Calu3 (cell line): ENCODE measurements at places on chromosomes 1 and 21.

DNA sequence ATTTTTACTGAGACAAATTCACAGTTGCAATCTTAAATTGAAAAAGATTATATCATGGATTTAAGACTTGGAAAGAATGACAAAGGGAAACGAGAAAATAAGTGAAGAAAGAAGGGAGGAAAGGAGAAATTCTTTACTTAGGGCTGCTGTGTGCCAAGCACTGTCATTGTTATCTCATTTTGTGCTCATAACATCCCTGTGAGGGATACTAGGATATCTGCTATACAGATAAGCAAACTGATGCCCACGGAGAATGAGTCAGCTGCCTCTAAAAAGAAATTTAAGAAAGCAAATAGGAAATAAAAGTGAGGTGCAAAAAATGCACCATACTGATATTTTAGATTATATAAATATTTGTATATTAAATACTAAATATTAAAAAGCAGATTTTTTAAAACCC, 183.6 kb upstream of the NR5A2 start:
- no peak for DNase-seq

- no peak for DNase-seq
These were observed 75.4 kb downstream of the NOS1AP start for GRCh38 chr1:162144853-162145252.

GRCh38 chr1:53115403-53116306, 26.8 kb downstream of the SLC1A7 start:
- peak; percentile 28 for DNase-seq

GRCh38 chr1:117821382-117821755, 108.1 kb downstream of the GDAP2 start:
- DNase-seq: no peak

DNA sequence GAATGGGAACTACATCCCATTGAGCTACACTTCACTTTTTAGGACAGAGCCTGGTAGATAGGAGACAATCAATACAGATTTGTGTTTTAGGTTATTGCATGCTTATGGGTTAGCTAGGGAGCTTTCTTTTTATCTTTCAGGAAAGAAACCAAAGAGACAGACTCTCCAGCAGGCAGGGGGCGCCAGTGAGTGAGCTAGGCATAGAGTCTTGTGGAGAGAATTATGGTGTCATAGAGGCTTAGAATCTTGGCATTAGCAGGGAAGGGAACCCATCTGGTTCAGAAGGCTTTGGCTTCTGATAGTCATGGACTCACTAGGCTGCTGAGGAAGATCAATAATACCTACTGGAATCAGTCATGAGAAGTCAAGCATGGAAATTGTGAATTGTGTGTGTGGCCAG, at the start of gene SMCP:
Gene SMCP, plus strand, starts transcription at position 281 of the 400 bp plus-strand sequence. CDS start 6,101 bp downstream, outside the sequence.
- DNase-seq: no peak

DNA sequence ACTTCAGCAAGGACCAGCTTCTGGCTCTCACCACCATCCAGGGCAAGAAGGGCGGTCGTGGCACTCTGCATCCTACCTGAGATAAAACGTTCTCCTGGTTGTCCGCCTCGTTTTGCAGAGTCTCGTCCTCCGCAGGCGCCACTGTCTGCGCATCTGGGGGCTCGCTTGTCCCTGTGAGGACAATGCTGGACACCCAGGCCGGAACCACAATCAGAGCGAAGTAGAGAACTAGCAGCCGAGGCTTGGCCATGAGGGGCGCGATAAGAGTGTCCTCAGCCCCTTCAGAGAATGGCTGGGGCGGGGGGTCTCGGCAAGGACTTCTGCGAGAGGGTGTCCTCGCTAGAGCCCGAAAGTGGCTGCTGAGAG, 505 bp downstream of the OLFML2B start:
- DNase-seq: no peak

DNA sequence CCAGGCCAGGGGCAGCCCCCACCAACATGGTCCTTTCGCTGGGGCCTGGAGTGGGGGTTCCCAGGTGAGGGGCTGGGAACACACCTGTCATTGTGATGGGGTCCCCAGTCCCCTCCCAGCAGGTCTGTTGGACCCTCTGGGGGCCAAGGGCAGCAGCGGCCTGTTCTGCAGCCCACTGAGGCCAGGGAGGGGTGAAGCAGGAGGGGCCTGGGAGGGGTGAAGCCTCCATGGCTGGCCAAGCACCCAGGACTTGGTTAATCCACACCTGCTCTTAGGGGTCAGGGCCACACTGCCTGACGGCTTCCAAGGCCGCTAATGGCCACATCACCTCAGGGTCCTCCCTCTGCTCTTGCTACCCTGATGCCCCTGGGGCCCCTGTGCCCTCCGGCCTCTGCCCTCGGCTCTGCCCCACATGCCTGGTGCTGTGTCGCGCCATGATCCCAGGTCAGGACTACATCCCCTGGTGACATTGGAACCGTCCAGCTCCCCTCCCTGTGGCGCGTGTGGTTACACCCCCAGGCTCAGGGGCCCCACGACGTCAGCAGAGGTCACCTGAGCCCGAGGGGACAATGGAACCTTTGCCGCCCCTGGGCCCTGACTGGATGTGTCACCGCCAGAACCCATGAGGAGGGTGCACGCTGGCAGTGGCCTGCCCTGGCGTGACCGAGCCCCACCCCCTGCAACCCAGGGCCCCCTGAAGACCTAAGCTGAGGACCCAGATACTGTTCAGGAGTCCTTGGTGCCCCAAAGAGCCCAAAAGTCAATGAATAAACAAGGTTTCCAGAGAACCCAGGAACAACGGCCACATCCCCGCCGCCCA, 7.0 kb downstream of the TNFRSF18 start:
- no peak for DNase-seq

DNA sequence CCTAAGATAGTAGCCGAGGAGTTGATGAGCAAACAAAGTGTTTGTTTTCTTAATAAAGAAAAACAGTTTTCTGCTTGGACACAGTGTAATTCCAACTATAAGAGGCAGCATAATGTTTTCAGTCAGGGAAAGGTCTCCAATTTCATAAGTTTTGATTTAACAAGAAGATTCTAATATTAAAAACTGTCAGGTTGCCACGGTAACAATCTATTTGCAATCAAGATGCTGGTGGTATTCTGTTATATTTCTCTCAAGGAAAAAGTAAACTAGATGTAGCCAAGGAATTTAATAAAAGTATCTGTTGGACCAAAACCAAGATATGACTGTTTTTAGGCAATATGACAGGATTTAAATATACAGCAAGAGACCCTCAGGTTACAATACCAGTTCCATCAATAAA, 211.7 kb downstream of the SMYD3 start:
- DNase-seq: no peak

DNA sequence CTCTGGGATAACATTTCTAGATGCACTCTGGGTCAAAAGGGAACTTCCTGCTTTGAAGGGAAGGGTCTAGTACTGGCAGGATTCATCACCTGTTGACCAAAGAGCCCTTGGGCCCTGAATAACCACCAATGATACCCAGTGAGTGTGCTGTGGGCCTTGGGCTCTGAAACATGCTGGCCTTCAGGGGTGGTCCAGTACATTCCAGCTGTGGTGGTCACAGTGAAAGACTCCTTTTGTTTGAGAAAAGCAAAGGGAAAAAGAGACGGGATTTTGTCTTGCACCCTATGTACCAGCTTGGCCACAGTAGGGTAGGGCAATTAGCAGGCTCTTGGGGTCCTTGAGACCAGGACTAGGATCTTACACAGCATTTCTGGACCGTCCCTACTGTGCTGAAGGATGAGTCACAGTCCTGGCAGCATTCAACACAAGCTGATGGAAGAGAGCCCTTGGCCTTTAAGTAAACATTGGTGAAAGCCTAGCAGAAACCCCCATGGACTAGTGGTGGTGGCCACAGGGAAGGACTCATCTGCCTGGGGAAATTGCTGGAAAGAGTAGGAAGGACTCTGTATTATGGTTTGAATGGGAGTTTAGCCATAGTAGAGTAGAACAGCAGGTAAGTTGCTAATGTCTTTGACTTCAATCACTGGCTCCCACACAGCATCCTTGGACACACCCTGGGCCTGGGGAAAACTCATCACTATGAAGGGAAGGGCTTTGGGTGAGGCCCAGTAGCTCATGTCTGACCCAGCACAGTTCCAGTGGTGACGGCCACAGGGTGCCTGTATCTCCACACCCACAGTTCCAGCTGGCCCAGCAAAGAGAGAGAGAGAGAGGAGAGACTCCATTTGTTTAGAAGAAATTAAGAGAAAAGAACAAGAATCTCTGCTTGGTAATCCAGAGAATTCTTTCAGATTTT, 87.5 kb downstream of the COL24A1 start:
- DNase-seq: no peak

DNA sequence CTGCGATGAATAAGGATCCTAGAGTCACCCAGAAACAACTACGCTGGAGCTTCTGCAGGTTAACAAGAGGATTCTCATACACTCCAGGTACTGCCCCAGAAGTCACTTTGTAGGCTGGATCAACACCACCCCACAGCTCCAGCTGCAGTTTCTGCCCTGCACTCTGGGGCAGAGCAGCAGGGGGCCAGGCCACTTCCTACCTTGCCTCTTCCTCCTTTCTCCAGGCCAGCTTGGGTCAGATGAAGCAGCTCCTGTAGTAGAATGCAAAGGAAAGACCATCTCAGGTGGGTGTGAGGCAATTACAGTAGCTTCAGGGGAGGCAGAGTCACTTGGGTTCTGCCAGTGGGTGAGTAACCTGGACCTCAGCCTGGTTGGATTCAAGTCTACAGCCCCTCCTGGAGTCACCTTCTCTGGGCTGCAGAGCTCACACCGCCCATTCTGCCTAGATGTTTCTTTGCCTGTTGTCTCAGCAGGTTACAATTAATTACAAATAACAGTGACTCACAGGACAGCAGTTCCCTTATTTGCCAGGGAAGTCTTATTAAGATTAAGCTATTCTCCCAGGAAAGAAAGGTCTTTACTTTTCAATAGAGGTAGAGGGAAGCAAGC, 24.4 kb upstream of the BCAR3 start:
- DNase-seq: no peak

- DNase-seq: no peak
These were observed 803.7 kb downstream of the KCNT2 start for GRCh38 chr1:195804547-195804946.

DNA sequence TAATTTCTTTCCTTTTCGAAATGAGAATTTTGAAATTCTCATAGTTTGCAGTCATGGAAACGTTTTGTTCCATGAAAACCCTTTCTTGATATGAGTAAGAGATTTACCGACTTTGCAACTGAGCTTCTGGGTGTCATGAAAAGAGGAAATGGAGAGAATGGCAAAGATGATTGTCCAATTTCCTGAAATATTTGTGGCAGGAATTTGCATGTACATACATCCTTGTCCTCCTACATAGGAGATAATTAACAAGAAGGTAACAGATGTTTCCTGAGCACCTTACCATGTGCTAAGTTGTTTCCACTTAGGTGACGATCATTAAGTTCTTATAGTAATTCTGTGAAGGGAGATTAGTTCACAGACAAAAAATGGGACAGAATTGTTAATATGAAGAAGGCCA, 170.7 kb downstream of the NEGR1 start:
- no peak for DNase-seq

GRCh38 chr1:185433667-185434066, 116.6 kb upstream of the IVNS1ABP start:
- DNase-seq: no peak

GRCh38 chr1:55987491-55988249, 591.7 kb downstream of the PLPP3 start:
- DNase-seq: no peak

DNA sequence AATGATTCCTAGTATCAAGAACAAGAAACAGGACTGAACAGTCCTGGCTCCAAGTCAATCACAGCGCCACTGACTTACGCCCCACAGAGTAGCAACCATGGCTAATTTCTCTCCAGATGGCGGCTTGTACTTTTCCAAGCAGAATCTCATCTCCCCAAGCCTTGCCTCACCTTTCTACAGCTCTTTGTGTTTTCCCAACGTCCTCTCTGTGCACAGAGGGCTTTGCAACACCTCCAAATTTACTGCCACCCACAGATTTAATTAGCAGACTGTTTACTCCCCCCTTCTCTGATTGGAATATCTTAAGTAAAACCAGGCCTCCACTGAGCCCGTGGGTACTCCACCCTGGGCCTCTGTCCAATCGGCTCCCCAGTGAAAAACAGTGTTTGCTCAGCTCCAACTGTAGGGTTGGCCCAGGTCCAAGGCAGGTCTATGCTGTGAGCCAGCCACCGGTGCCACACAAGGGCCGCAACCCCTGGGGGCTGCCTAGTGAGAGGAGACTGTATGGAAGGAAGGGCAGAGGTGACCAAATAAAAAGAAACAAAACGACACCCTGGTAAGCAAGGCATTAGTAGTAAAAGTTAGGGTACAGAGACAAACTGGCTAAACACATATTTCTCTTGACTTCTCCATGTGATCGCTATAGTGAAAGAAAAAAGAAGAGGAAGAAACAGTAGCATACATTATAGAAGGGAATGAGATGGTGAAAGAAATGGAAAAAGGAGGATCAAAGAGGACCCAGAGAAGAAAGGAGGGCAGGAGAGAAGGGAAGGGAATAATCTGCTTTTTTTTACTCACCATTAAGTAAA, 128.4 kb upstream of the SOD1 start:
- DNase-seq: peak; percentile 49

- no peak for DNase-seq
These were observed 58.6 kb downstream of the CACNA1E start for GRCh38 chr1:181541947-181542346.

DNA sequence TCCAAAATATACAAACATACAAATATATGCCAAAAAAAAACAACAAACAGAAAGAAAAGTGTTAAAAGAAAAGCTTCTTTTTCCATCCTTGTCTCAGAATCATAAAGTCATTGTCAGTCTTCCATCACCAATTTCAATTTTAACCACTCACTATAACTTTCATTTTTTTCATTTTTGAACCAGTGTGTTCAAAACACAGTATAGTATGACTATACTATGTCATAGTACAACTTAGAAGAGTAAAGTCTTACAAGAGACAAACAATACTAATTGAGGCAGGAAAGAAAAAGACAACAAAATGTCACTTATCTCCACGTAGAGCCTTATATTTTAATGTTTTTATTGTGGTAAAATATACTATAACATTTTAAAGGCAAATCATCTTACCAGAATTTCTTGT, 7.6 kb downstream of the NSL1 start:
- DNase-seq: no peak

- DNase-seq: no peak
These were observed 19.9 kb upstream of the ABCB10 start for GRCh38 chr1:229578168-229579058.

DNA sequence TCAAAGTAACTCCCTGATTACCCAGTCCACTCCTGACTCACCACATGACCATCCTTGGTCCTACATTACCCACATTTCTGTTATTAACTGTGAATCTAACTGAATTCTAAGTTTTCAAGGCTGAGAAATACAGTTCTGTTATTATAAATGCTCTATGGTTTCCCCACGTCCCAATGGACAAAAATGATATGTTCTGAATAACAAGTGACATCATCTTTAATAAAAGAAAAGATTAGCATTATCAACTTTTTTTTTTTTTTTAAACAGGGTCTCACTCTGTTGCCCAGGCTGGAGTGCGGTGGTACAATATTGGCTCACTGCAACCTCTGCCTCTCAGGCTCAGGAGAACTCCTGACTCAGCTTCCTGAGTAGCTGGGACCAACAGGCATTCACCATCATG, 59.6 kb downstream of the ZSWIM5 start:
- DNase-seq: no peak
